Stimulated activated CD4-positive, alpha-beta T cell treated with anti-CD3 and anti-CD28 coated beads, TNF-alpha, amount 100 ng/mL, for 48 hours (primary cell): ENCODE measurements at places on chromosomes 6 and 20.

GRCh38 chr6:43944908-43945767 is 175.1 kb downstream of the VEGFA start:
- no peak for DNase-seq

- no peak for DNase-seq
Measured at GRCh38 chr20:50670126-50670862, 21.0 kb downstream of the RIPOR3 start.

DNA sequence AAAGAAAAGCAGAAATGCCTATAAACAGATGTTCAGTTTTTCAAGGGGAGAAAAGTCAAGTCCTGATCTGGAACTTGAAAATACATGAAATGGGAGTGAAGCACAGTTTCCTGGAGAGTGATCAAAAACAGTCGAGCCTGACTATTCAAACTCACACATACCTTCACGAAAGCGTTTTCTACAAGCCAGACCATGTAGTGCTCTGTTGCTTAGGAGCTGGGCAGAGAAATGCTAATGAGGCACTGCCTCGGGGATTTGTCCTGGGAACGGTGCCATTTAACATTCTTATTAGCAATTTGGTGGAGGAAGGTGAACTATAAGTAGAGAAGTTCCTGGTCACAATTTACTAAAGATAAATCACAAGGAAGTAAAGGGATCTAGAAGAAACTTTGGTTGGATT is 5.9 kb downstream of the NHSL1 start:
- DNase-seq, result no peak

GRCh38 chr6:22413681-22414311 is 117.0 kb upstream of the PRL start:
- no peak for DNase-seq

DNA sequence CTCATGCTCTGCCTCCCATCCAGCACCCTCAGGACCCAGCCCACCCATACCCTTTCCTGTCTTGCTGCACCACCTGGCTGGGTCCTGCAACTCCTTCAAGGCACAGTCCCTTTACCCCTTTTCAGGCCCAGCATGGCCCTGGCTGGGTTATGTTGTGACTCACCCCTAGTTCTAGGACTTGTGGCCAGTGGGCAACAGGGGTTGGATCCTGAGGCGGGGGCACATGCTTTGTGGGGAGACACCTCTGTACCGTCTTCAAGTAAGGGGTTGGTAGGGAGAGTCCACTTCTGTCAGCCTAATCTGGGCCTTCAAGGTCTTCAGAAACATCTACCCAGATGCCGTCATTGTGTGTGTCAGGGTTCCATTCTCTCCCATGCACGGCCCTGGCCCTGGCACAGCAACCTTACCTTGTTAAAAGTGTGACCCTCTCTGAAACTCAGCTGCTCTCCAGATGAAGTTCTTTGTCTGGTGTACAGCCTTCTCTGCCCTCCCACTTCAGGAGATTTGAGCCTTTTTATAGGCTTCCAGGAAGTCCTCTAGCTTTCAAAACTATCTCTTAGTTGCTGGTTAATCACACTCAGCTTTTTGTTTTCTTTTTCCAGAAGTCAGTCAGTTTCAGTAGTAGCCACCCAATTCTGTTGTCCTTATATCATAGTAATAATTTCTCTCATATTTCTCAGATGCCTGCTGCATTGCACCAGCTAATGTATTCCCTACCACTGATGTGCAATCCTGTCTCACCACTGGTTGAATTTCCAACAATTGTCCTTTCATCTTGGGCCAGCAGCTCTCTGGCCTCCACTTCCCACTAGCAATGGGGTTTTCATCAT is 107.3 kb downstream of the NRN1 start:
- DNase-seq, result no peak

- DNase-seq, result peak; percentile 41
Measured at GRCh38 chr6:160519603-160520042, 144.5 kb downstream of the LPA start.

GRCh38 chr20:23092384-23092756 is 6.2 kb upstream of the CD93 start:
- no peak for DNase-seq

DNA sequence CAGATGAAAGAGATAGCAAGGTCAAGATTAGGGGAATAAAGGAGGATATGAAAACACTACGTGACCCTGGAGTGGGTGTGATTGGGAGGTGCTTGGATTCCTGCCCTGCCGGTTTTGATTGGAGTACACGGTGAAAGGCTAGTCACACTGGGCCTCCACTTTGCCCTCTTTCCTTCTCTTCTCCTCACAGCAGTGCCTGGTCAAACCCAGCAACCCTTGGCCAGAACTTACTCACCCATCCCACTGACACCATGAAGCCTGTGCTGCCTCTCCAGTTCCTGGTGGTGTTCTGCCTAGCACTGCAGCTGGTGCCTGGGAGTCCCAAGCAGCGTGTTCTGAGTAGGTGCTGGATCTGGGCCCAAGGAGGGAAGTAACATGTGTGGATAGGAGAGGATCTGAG is at the start of gene WFDC13:
Gene WFDC13 (plus strand): TSS at position 166 of the 400 bp plus-strand sequence. CDS start 86 bp downstream, at position 252.
- no peak for DNase-seq

GRCh38 chr6:33578164-33578563 is 1.9 kb downstream of the BAK1 start:
- DNase-seq, result no peak

DNA sequence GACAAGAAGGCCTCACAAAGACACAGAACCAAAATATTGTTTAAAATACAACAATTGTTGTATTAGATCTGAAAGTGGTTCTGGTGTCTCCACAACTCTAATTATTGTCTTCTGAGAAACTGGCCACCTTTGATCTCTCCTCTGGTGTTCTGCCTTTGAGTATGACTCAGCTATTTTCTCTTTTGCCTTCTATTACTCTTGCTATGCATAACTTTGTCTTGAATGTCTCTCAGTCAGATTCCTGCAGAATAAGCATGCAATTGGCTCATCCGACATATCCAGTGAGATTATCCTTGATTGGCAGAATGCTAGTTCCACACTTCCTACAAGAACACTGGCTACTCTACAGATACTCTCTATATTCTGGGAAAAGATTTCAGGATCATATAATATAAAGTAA is 14.3 kb upstream of the EPM2A start:
- no peak for DNase-seq
